ENCODE measurements at places on chromosomes 16 and 17.
A peak's percentile ranks its signal among the peaks of the same experiment; 100 is the strongest.

DNA sequence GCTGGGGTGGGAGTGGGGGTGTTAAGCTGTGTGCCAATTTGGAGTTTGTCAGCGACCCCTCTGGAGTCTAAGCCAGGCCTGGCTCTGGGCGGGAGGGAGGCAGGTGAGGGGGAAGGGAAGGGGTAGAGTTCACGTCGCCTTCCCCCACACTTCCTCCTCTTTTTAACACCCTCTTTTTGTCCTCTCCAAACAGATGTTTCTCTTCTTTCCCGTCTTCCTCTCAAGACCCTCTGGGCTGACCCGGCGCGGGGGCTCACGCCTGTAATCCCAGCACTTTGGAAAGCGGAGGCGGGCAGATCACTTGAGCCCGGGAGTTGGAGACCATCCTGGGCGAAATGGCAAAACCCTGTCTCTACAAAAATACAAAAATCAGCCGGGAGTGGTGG is 3.3 kb downstream of the HOXB1 start:
- DNase-seq = no peak

- DNase-seq = peak; percentile 45
Observed at GRCh38 chr17:43006639-43007551, at the start of gene IFI35. Gene IFI35, plus strand, starts transcription at chr17:43006784. Its CDS starts 164 bp downstream, at chr17:43006948.

GRCh38 chr16:11319529-11320146 is 25.6 kb upstream of the RMI2 start:
- no peak for DNase-seq

- no peak for DNase-seq
Observed at GRCh38 chr17:16920628-16921020, 51.3 kb downstream of the TNFRSF13B start.

DNA sequence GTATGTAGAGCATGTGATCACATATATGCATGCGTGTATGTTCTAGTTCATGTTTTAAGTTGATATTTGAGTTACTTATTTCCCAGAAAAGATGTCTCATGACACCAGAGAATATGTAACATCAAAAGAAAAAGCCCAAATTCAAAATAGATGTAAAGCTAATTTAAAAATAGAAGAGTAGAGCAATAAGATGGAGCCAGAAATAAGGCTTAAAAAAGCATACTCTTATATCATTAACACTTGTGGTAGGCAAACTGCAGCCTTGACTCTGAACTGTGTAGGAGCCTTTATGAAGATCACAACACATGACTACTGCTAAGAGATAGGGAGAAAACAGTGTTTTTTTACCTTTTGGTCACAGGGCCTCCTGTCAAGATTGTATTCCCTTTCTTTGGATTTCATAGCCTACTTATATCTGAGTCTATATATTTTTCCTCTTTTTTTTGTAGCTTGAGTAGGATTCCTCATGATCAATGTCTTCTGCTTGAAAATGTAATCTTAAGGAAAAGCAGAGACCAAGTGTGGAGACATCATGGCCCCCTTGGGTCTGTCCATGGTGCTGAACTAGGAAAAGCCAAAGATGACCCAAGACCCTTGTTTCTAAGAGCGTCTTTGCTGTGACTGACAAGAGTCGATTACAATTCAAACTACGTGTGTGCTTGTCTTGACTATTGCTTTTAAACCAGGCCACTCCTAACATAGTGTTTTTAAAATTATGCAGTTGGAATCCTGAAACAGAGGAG is 390.4 kb downstream of the SHISA9 start:
- no peak for DNase-seq

GRCh38 chr17:44071198-44071520 is 624 bp downstream of the G6PC3 start:
- DNase-seq = no peak

DNA sequence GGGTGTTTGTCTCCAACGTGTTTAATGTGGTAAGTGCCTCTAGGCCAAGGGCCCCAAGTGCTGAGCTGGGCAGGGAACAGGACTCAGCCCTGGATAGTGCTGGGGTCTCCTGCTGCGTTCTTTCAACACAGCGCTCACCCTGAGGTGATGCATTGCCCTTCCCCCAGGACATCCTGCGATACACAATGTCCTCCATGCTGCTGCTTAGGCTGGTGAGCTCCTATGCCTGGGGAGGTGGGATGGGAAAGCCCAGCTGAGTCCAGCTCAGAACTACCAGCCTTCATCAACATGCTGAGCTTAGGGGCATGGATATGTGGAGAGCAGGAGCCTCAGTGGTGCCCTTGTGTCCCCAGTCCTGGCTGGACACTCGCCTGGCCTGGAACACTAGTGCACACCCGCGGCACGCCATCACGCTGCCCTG is 563 bp downstream of the ZACN start:
- no peak for DNase-seq

GRCh38 chr16:15958703-15959348 is 9.4 kb downstream of the ABCC1 start:
- no peak for DNase-seq

GRCh38 chr17:6684460-6684783 is 28.7 kb downstream of the SLC13A5 start:
- DNase-seq = no peak

- DNase-seq = no peak
Observed at GRCh38 chr16:2708955-2709587, 11.0 kb downstream of the PRSS27 start.

- no peak for DNase-seq
Observed at GRCh38 chr16:12097523-12098428, 121.2 kb downstream of the SNX29 start.
